Activated CD4-positive, alpha-beta T cell treated with anti-CD3 and anti-CD28 coated beads for 1 hour (primary cell): ENCODE measurements at places on chromosomes 6 and 20.
A peak's percentile ranks its signal among the peaks of the same experiment; 100 is the strongest.

DNA sequence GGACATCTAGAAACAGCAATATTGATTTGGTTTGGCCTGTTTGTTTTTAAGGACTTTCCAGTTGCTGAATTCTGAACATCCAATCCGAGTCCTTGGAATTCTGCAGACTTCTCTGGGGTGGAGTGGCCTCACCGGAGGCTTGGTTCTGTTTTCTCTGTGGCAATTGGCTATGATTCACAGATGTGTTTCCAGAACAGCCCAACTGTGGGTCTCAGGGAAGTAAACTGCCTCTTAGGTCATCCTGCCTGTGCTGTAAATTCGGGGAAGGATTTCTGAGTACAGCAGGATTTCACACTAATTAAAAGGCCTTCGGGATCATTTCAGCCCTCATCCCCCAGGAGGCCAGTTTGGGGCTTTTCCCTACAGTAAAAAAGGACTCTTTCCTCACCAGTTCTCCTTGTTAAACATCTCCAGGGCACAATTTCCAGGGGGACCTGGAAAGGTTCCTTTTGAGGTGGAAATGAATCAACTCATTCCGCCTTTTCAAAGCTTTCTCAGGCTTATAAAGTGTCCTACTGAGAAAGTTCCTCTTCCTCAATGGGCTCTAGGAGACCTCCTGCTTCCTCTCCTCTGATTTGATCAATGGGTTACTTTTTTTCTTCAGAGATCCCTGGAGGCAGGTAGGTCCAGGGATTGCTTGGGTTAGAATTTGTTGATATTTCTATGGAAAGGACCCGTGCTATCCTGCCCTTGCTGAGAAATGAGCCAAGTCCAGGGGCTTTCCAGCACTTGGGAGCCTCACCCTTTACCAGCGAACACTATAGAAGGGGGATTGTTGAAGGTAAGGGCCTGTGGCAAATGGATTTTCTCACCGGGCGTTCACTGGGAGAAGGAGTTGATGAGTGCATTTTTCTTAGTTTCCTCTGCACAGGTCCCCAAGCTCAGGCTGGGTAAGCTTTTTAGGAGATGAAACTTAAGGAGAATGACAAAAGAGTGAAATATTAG is 114.6 kb downstream of the CLIC5 start:
- DNase-seq, result no peak

- DNase-seq, result no peak
These were observed 106.6 kb downstream of the NOL4L start for GRCh38 chr20:32478576-32478975.

DNA sequence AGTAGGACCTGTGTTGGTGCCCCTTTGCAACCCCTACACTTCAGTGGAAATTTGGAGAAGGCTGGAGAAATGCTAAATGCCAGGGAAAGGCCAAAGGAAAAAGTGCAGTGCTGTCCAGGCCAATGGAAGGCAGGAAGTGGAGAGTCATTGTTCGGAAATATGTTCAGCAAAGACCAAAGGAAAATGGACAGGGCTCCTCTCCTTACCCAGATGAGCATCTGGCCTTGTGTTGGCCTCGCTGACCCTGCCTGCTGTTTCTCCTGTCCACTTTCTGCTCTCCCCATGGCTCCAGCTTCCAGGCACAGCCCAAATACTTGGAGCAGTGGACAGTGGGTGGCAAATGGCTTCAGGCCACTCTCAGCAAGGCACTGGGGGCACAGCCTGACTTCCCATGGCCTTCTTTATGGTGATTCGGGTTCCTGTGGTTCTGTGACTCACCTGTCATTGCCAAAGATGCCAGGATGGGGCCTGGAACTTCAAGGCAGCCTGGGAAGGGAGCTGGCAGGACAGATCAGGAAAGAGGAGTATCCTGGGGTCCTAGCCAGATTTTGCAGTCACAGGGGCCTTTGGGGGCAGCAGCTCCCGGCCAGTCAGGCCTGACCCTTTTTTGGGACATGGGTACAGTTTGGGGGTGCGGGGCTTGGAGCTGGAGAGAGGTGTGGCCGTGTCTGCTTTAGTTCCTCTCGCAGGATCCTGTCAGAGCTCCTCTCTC is 190.9 kb upstream of the SLC24A3 start:
- DNase-seq, result no peak

GRCh38 chr20:50355590-50356524 is 154.3 kb upstream of the PTPN1 start:
- DNase-seq, result no peak

DNA sequence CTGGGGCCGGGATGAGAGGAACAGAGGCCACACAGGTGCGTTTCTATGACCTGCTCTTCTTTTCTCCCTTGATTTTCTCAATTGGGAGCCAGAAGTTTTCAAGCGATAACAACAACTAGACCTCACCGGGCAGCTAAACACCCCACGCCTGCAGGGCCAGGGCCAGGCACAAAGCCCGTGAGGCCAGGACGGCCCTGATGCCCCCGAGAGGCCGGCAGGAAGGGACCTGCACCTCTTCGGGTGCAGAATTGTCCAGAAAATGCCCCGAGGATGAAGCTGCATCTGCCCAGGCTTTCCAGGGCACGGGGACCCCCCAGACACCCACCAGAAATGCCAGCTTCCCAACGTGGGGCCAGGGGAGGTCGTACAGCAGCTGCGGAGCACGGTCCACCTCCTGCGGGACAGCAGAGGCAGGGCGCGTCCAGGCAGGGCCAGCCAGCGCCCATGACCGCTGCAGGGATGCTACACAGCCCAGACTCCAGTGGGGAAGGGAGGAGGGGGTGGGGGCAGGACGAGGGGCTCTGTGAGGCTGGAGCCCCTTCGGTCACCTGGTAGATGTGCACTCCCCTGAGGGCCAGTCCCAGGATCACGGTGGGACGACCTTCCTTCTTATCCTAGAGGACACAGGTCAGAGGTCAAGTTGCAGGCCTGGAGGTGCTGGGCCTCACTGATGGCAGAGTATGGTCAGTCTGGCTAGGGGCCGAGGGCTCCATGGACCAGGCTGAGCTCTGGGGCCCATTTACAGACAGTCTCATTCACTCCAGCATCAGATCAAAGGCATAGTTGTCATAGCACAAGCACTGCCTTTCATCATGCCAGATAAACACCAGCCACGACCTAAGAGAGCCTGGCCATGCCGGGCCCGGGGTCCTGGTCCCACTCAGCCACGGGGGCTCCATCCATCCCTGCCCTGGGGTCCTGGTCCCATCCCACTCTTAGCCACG is 16.4 kb downstream of the FRMD1 start:
- DNase-seq, result no peak

GRCh38 chr6:71476371-71476770 is 187.8 kb downstream of the OGFRL1 start:
- no peak for DNase-seq

GRCh38 chr6:26197636-26197932 is 110.4 kb downstream of the HFE start:
- DNase-seq, result no peak

GRCh38 chr6:72959821-72960220 is 265.5 kb downstream of the KHDC1L start:
- no peak for DNase-seq

DNA sequence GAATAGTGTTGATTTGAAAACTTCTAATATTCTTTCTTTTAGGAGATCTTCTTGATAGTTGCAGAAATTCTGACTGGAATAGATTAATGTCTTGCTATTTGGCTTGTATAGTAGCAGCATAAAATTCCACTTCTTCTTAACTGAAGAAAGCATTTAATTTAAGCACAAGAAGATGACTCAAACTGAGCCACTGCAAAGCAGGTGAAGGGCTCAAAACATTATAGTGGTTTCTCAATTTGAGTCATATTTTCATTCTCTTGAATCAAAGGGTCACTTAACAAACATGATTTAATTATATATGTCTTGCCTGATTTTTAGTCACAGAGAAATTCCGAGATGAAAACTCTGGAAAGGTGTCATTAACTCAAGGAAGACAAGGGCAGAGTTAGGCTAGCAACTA is 239.3 kb downstream of the ZNF217 start:
- no peak for DNase-seq

DNA sequence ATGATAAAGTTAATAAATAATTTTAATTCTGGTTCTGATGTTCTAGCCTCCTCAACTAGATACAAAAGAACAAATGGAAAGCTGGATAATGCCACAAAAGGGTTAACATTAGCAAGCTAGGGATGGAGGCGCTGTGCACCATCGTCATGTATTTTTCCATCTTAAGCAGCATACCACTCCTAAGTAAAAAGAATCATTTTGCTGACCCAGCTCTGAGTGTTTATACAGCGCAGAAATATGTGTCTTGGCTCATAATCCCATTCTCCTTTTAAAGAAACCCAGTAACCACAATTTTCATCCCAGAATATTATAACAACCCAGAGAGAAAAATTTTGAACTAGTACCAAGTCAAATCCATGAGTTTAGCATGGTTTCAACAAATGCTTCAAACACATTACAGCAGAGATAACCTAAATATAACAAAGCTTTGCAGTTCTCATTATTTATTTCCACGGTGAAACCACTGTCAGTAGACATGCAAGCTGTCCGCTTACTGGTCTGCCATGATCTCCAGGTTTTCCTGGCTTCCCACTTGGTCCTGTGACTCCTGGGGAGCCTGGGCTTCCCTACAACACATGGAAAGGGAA is 111.1 kb downstream of the COL12A1 start:
- DNase-seq, result no peak

GRCh38 chr6:73639040-73639439 is 14.8 kb downstream of the SLC17A5 start:
- DNase-seq, result no peak

- no peak for DNase-seq
These were observed 11.9 kb upstream of the ZFAND3 start for GRCh38 chr6:37807656-37808055.

DNA sequence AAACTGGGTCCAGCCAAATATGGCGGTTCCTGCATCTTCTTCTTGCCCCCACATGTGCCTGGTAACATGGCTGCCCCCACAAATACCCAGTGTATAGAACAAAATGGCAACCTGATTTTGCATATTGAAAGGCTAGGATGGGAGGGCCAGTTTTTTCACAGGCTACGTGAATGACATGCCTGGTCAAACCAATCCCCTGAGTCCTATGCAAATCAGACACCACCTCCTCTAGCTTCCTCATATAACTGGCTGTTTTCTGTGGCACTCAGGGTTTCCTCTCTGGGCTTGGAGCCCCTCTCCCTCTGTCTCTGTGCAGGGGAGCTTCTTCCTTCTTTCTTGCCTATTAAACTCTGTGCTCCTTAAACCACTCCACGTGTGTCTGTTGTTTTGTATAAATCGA is 372.1 kb downstream of the KIF16B start:
- DNase-seq, result no peak

- no peak for DNase-seq
These were observed 224.0 kb downstream of the EYA2 start for GRCh38 chr20:47118641-47119040.

GRCh38 chr6:26532699-26533531 is 5.3 kb upstream of the HMGN4 start:
- peak; percentile 90 for DNase-seq

GRCh38 chr6:136038531-136038930 is 187.0 kb downstream of the PDE7B start:
- no peak for DNase-seq

DNA sequence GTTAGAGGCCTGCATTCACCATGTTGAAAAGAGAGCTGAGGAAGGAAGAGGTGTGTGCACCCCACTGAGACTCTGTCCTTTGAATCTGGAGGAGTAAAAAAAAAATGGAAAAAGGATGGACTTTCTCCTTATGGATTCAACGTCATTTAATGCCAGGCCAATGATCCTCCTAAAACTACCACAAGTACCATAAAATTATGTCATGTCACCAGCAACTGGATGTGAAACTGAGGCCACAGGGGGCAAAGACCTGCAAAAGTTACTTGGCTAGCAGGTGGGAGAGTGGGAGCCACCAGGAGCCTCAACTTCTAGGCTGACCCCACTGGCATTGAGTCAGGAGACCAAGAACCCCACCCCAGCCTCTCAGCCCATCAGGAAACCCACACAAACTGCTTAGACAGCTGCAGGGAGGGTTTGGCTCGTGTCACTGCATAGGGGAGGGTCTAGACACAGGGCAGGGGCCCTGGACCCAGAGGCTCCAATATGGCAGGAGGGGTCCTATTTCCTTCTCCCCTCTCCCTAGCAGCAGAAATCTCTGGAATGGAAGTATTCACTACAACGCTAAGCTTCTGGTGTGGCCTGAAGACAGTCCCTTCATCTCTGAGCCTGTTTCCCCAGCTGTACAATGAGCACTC is 11.0 kb downstream of the PCK1 start:
- no peak for DNase-seq

- DNase-seq, result no peak
These were observed 73.0 kb upstream of the NRSN1 start for GRCh38 chr6:24053057-24053456.

GRCh38 chr6:71396410-71396801 is 107.8 kb downstream of the OGFRL1 start:
- no peak for DNase-seq

GRCh38 chr20:34997131-34997561 is 41.5 kb downstream of the MYH7B start:
- DNase-seq, result no peak

DNA sequence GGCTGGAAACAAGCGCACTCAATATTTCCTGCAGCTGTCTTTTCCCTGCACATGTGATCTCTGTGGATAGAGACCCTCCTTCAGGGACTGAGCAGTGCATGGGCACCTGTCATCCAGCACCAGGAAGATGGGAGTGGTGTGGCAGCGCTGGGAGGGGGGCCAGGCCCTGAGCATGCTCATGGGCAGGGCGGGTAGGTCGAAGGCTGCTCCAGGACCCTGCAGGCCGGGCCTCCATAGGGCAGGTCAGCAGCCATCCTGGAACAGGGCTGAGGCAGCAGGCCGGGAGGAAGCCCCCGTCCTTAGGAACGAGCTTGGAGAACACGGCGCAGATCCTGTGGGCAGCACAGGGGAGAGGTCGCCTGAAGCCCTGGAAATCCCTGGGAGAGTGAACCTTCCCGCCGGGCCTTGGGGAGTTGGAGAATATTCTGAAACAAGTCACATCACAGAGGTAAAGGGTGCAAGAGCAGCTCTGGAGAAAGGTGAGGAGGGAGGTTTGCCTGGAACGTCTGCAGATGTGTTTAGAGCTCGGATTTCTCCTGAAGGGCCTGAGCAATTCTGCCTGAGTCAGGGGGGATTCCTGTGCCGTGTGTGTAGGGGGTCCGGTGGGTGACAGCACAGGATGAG is 133.2 kb downstream of the SMOC2 start:
- no peak for DNase-seq

DNA sequence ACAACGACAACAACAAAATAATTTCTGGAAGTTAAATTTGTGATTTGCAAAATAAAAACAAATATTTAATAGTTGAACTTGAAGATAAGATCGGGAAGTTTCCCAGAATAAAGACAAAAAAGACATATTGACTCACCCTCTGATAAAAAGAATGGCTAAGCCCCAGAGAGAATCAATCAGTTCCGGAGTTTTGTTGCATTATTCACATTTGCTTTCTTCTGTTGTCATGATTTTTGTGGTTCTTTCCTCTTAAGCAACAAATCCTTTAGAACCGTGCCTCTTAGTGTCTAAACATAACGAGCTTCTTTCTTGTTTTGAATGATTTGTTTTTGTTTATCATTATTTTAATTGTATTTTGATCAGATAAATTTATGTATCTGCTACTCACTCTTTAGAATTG is 337.7 kb upstream of the PRND start:
- no peak for DNase-seq

GRCh38 chr6:120938164-120938875 is 396.0 kb downstream of the TBC1D32 start:
- DNase-seq, result no peak
